Parietal lobe (tissue), 2 donors: ENCODE measurements at places on chromosomes 6 and 20. TPM values are rescaled to one million over a fixed set of nuclear protein-coding genes. Genes with fewer than 3 reads are reported as not detected.

Gene SLC26A8
- total RNA-seq = 3.8 TPM

Gene CCN6
- total RNA-seq = not detected

Gene COL19A1
- total RNA-seq = 4.7 TPM

Gene DNPH1
- total RNA-seq = 14.4 TPM

Gene PAK5
- total RNA-seq = 67.0 TPM

Gene DACT2
- total RNA-seq = 1.3 TPM

Gene EYS
- total RNA-seq = 1.9 TPM

Gene RIPOR3
- total RNA-seq = 2.2 TPM

Gene SLC17A3
- total RNA-seq = not detected

Gene KCNB1
- 14.4 TPM for total RNA-seq

Gene SASH1
- total RNA-seq = 27.2 TPM

Gene ELOVL2
- 45.7 TPM for total RNA-seq

Gene GRM1
- total RNA-seq = 25.0 TPM

Gene PNLDC1
- not detected for total RNA-seq

Gene TCF21
- not detected for total RNA-seq

Gene PCNA
- total RNA-seq = 45.7 TPM
